Activated CD8-positive, alpha-beta memory T cell treated with anti-CD3 and anti-CD28 coated beads for 36 hours (primary cell): ENCODE measurements at places on chromosomes 7 and 10. TPM values are rescaled to one million over a fixed set of nuclear protein-coding genes. Genes with fewer than 3 reads are reported as not detected.

The PRKG1 gene
- total RNA-seq, result not detected

The LRRC17 gene
- total RNA-seq, result not detected

The IFIT5 gene
- 6.4 TPM for total RNA-seq

The CNNM1 gene
- 0.38 TPM for total RNA-seq

The HOXA11 gene
- total RNA-seq, result not detected

The SPDYE8 gene
- total RNA-seq, result not detected

The GRB10 gene
- 0.78 TPM for total RNA-seq

The CNTNAP2 gene
- not detected for total RNA-seq

The POR gene
- 42.2 TPM for total RNA-seq

The GIMAP8 gene
- 7.5 TPM for total RNA-seq

The NPTX2 gene
- total RNA-seq, result 0.13 TPM

The METTL27 gene
- total RNA-seq, result 0.21 TPM

The CDC14C gene
- total RNA-seq, result not detected

The NRAP gene
- total RNA-seq, result not detected

The ZNF248 gene
- 6.5 TPM for total RNA-seq

The ZNF438 gene
- total RNA-seq, result 3.1 TPM

The SSC4D gene
- 0.63 TPM for total RNA-seq

The HTR7 gene
- total RNA-seq, result not detected

The CHRM2 gene
- total RNA-seq, result not detected

The OR2A12 gene
- total RNA-seq, result not detected

The GDF2 gene
- total RNA-seq, result not detected

The OR2A7 gene
- total RNA-seq, result 1.0 TPM

The LRRD1 gene
- total RNA-seq, result not detected

The NRP1 gene
- total RNA-seq, result 1.9 TPM

The SMKR1 gene
- total RNA-seq, result 11.7 TPM

The IL6 gene
- total RNA-seq, result 1.1 TPM

The GPR37 gene
- total RNA-seq, result not detected

The SEMA3D gene
- not detected for total RNA-seq

The ZRANB1 gene
- total RNA-seq, result 13.4 TPM

The UNCX gene
- not detected for total RNA-seq

The NPY gene
- total RNA-seq, result not detected

The MSMB gene
- total RNA-seq, result not detected

The CPEB3 gene
- 1.8 TPM for total RNA-seq

The EN2 gene
- not detected for total RNA-seq
